Large intestine (tissue), 12 donors: ENCODE measurements at places on chromosomes 16 and 17. TPM values are rescaled to one million over a fixed set of nuclear protein-coding genes. Genes with fewer than 3 reads are reported as not detected.

DNA sequence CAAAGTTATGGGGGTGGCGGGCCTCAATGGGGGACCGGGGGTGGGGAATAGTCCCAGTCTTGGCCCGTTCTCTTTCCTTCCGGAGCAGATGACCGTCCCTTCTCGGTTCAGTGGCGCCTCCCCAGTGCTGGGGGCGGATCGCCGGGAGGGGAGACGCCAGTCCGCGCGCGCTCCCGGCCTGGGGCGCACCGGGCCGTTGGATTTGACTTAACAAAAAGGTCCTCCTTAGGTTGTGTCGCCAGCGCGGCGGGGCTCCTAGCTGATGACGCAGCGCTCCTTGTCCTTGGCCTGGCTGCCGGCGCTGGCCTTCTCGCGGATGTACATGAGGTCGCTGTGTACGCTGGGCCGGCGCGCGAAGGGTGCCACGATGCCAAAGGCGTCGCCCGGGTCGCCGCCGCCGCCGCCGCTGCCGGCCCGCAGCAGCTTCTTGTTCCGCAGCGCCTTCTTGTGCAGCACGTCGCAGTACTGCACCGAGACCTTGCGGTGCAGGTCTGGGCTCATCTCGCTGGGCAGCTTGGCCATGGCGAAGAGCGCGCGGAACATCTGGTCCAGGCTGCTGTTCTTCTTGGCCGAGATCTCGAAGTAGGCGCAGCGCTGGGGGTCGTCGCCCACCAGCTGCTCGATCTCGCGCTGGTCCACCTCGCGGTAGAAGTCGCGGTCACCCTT is 1.2 kb downstream of the RASD1 start:
- peak; percentile 70 for DNase-seq

DNA sequence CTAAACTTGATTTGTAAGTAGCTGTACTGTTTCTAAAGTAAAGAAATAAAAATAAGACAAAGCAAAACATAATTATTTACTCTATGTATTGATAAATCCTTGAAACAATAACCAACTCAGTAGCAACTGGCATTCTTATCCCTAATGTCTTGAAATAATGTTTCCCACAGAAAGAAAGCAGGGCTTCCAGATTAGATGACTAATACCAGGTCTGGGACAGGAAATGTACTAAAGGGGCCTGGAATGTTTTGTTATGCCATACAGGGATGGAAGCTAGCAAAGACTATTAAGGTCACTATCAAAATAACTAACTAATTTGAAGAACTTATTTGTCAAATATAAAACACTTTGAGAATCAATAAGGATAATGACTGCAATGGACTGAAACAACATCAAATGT is 82.1 kb downstream of the CFDP1 start:
- DNase-seq: no peak

GRCh38 chr17:1045456-1045855 is 48.5 kb downstream of the TIMM22 start:
- no peak for DNase-seq

The VWA3A gene
- 0.15 TPM for polyA plus RNA-seq

DNA sequence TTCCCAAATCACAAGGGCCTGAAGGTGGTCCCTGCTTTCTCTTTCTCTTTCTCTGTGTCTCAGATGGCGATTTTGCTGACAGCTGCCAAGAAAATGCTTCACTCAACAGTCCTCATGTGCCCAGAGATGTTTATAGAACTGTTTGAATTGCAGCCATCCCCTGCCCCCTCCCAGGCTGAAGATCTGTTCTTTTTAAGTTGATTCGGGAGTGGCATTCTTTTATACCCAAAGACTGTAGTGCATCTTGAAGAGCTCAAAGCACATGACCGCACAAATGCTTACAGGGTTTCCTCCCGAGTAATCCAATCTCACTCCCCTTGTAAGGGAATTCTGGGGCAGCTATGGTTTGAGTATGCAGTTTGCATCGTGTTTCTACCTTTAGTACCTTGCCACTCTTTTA is 75.7 kb downstream of the SEC14L1 start:
- no peak for DNase-seq

The TMEM106A gene
- 49.0 TPM for polyA plus RNA-seq

The FKBP10 gene
- polyA plus RNA-seq: 43.2 TPM

GRCh38 chr17:30005709-30006320 is 64.4 kb downstream of the EFCAB5 start:
- DNase-seq: no peak

DNA sequence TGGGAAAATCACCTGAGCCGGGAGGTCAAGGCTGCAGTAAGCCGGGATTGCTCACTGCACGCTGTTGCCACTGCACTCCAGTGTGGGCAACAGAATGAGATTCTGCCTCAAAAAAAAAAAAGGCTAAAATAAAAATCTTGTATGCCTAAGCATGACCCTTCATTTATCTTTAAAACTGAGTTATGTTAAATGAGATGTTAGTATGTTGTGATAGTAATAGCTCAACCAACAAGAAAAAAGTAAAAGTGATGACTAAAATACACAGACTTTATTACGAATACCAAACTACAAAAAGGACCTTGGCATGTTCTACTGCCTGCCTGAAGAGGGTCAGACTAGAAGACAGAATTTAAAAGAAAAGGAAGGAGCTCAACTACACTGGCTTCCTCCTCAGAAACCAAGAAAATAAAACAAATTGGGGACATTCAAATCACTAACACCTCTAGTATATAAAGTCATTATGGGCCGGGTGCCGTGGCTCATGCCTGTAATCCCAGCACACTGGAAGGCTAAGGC is 4.4 kb downstream of the SMURF2 start:
- DNase-seq: no peak

DNA sequence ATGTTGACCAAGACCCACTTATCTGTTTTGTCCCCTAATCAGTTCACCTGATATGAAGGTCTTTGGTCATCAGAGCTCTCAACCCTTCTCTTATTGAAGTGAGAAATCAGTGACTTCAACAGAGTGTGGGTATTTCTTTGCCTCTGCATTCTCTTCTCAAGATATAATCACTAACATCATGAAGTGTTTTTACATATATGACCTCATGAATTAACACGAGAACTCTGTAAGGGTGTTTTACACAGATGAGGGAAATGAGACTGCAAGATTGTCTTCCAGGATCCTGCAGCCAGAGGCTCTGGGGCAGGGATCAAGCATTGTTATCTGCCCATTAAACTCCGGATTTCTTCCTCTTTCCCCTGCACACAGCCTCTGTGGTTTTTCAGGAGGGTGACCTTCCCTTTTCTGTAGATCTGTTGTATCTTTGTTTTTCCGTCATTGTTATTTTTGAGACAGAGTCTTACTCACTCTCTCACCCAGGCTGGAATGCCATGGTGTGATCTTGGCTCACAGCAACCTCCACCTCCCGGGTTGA is 22.7 kb downstream of the LCMT1 start:
- DNase-seq: no peak
